Endothelial cell of umbilical vein (primary cell): ENCODE measurements at places on chromosomes 11 and 22. TPM values are rescaled to one million over a fixed set of nuclear protein-coding genes. Genes with fewer than 3 reads are reported as not detected.

Gene SORL1
- 0.16 and 0.31 TPM in 2 replicates for total RNA-seq

DNA sequence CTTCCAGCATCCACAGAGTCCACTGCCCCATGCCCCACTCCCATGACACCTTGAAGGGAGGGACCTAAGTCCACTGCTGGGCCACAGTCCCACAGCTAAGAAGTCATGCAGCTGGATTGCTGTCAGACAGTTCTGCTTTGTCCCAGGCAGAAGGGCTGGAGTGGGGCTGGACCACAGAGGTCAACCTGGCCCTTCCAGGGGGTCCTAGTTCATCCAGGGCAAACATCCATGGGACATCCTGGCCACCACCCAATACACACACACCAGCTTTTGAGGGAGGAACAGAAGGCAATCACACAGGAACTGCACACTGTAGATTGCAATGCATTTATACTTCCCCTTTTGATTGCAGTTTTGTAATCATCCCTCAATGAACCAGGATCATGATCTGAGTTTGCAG is 11.3 kb upstream of the APOL4 start:
- DNase-seq: no peak

DNA sequence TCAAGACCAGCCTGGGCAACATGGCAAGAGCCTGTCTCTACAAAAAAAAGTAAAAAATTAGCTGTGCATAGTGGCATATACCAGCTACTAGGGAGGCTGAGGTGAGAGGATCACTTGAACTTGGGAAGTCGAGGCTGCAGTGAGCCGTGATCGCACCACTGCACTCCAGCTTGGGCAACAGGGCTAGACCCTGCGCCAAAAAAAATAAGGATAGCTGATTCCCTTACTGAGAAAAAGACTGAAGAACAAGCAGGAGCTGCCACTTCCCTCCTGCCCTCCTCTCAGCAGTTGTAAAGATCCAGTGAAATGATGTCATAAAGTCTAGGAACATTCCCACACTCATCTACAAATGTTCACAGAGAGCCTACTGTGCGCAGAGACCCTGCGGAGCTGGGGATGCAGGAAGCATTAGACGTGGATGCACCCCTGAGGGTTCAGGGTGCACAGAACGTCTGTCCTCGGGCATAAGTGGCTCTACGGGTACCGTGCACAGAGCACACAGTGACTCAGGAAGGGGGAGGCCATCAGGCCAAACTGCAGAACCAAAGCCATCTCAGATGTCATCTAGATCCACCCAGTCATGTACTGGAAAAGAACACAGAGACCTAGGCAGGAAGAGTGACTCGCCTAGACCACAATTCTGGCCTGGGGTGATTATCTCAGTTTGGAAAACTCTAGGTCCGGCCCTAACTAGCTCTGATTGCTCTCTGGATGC is 11.7 kb downstream of the SEC14L2 start:
- peak; percentile 50 for DNase-seq

- DNase-seq: no peak
These were observed 149.1 kb downstream of the DSCAML1 start for GRCh38 chr11:117647872-117648271.

DNA sequence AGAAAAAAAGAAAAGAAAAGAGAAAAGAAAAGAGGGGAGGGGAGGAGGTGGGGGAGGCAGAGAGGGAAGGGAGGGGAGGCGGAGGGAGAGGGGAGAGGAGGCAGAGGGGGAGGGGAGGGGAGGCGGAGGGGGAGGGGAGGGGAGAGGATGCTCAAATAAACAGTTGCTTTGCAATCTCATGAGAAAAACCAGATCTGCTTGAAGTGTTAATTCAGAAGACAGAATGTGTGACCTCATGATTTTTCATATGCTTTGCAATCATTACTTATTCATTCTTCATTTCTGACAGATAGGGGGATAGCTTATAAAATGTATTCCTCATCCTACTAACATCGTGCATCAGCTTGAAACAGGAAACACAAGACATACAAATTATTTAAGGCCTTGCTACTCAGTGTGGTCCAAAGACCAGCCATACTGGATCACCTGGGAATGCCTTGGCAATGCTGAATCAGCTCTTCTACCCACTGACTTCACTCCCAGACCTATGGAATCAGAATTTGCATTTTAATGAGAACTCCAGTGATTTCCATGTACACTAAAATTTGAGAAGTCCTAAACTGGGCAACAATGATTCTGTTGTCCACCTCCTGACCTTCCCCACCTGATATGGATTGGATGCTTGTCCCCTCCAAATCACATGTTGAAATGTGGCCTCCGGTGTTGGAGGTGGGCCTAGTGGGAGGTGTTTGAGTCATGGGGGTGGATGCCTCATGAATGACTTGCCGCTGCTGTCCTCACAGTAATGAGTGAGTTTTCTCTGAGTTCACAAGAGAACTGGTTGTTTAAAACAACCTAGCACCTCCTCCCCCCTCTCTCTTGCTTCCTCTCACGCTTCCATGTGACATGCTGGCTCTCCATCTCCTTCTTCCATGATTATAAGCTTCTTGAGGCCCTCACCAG is 69.2 kb downstream of the CCDC34 start:
- DNase-seq: no peak

Gene CLMP
- total RNA-seq: 0.18 and 0.37 TPM in 2 replicates

DNA sequence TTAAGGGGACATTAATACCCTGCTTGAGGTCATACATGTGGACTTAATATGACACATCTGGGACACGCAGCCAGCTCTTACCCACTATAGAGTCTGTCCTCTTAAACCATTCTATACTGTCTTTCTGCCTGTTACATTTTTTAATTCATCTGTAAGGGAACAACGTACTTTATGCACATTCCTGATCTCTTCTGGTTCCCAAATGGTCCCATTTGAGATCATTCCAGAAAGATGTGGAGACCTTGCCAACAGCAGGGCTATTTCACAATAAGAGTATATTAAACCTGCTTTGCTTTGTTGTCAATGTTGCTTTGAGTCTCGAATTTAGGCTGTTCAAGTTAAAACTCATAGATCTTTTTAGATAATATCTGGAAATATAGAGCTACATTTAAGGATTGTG is 332.2 kb upstream of the RAG2 start:
- no peak for DNase-seq

Gene UPK3A
- not detected in 2 replicates for total RNA-seq

Gene PLET1
- total RNA-seq: not detected in 2 replicates

GRCh38 chr11:2529173-2529572 is 84.4 kb downstream of the KCNQ1 start:
- DNase-seq: no peak

- no peak for DNase-seq
These were observed 23.2 kb downstream of the SYT13 start for GRCh38 chr11:45262900-45263299.

Gene IGSF9B
- total RNA-seq: 0.15 and 0.69 TPM in 2 replicates

Gene P2RX6
- not detected in 2 replicates for total RNA-seq

Gene SLC22A6
- not detected in 2 replicates for total RNA-seq
